Kidney (tissue), 22 donors: ENCODE measurements at places on chromosomes 1 and 21.

DNA sequence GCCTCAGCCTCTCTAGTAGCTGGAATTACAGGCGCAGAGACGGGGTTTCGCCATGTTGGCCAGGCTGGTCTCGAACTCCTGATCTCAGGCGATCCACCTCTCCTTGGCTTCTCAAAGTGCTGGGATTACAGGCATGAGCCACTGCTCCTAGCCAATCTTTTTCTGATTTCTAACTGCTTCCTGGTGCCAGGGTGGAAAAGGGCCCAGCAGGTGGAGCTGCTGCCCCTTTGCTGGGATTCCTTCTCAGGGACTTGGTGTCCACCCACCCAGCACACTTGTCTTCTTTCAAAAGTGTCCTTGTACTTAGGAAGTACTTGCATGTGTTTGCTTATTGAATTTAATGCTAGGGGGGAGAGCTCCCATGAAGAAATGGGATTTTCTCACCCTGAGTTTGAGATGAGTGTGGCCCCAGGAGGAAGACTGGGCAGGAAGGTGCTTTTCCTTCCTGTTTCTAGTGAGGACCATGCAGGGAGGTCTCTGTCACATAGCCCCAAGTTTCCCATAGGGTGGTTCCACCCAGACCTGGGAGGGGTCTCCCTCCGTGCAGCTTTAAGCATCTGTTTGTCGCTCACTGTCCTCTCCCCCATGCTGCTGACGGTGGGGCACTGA lies 14.2 kb downstream of the UTP11 start:
- no peak for DNase-seq

GRCh38 chr1:41322835-41323234 lies 38.4 kb upstream of the FOXO6 start:
- peak; percentile 38 for DNase-seq

DNA sequence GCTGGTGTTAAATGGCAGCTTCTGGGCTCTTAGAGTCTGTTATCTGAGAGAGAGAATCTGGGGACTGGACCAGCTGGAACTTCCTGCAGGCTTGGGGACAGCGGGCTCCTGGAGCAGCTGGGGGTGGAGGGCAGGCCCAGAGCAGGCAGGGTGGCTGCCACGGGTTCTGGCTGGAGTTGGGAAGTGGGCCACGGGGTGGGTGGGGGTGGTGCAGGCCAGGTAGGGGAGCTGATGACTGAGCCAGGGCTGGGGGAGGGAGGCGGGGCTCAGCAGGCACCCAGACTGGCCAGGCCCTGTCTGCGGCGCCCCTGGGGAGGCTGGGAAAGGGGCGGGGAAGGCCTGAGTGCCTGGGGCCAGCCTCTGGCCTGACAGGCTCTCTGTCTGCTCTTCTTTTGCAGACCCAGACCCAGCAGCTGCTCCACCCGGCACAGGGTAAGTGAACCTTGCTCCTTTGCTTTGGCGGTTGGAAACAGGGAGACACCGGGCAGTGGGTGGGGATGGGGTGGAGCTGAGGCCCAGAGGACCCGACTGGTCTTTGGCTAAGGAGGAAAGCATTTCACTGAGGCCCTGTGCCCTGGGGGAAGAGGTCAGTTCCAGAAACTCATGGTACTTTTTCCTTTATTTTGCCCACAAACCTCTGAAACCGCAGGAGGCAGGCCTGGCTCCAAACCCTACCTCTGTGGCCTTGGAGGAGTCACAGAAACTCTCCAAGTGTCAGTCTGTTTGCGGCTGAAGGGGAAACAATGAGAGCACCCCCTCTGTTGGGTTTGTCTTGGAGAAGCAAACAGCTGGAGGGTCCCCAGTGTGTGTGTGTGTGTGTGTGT lies 48.8 kb downstream of the ARHGEF10L start:
- peak; percentile 91 for DNase-seq

DNA sequence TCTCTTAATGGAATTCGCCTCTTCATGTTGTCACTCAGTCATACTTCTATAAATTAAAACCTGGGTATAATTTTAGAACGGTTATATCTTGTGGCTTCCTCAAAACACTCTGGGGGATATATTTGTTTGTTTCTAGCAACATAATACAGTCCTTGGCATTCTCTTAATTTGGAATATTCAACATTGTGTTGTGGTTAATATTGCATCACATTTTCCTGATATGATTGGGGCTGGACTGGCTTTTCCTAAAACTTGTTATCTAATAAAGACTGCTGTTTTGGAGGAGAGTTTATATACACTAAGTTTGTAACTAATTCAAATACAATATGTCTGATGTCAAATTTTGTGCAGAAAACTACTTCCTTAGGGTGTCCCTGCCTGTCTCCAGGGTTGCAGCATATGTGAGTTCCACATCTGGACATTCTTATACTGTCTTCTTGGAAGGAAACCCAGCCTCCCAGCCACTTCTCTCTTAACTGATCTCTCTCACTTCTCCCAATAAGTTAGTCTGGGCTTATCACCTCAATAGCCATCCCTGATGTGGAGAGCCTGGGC lies 892.6 kb downstream of the MRPL39 start:
- no peak for DNase-seq

- DNase-seq = no peak
Measured at GRCh38 chr1:1246577-1247340, at the start of gene C1QTNF12. Gene C1QTNF12, minus strand, starts transcription at chr1:1246722. Its CDS starts 32 bp downstream, at chr1:1246690.

DNA sequence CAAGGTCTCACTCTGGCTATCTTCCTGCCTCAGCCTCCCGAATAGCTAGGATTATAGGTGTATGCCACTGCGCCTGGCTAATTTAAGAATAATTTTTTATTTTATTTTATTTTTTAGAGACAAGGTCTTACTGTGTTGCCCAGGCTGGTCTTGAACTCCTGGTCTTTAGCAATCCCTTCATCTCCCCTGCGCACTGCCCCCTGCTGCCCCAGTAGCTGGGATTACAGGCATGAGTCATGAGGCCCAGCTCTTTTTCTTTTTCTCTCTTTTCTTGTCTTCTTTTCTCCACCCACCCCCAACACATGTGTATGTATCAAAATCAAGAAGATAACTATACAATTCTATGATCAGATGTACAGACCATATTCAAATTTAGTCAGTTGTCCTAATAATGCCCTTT lies 87.2 kb downstream of the PEX14 start:
- no peak for DNase-seq

DNA sequence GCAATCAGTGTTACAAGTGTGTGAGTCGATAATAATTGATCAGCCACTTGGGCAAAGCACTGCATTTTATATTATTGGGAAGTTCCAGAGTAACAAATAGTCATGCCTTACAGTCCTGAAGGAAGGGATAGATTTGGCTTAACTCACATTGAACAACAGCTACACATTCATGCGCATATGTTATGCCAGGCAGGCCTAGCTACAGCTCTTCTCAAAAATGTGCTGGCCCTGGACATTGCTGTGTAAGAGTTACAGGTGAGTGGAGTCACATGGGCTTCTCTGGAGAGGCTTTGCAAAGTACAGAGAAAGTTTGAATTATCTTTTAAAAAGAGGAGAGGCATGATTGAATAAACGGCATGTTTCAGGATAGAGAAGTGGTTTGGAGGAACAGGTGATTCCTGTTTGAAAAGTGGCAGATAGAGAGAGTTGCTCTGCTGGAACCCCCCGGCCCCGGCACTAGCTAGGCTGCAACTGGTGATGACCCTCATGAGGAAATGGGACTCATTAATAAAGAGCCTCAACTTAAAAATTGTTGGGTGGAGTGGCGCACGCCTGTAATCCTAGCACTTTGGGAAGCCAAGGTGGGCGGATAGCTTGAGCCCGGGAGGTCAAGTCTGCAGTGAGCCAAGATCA lies 200.6 kb downstream of the CRB1 start:
- DNase-seq = no peak

DNA sequence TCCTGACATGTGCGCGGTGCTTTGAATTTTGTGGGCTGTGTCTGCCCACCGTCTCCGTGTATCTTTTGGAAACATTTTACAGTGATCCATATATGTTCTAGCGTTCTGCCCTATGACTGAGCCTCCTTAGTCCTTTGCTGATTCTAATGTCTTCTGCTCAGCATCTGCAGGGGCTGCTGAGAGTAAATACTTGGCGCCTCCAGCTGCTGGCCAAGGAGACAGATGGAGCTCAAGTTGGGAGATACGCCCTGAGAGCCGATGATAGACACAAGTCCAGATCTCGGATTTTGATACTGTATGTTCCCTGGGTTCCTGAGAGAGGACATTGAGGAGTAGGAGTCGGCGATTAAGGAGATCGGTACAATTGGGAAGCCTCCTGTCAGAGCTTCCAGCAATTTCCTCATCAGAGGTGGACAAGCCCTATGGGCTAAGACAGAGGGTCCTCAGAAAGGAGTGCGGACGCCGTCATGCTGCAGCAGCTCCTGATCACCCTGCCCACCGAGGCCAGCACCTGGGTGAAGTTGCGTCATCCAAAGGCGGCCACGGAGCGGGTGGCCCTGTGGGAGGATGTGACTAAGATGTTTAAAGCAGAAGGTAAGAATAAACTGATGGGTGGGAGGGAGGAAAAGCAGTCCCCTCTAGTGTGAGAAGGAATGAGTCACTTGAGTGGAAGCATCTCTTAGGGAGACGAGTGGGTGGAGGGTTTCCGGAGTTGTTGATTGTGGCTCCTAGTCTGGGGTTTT lies 390 bp downstream of the ZFP69B start:
- DNase-seq = no peak

- DNase-seq = no peak
Measured at GRCh38 chr1:112298558-112298957, 97.5 kb upstream of the CTTNBP2NL start.

DNA sequence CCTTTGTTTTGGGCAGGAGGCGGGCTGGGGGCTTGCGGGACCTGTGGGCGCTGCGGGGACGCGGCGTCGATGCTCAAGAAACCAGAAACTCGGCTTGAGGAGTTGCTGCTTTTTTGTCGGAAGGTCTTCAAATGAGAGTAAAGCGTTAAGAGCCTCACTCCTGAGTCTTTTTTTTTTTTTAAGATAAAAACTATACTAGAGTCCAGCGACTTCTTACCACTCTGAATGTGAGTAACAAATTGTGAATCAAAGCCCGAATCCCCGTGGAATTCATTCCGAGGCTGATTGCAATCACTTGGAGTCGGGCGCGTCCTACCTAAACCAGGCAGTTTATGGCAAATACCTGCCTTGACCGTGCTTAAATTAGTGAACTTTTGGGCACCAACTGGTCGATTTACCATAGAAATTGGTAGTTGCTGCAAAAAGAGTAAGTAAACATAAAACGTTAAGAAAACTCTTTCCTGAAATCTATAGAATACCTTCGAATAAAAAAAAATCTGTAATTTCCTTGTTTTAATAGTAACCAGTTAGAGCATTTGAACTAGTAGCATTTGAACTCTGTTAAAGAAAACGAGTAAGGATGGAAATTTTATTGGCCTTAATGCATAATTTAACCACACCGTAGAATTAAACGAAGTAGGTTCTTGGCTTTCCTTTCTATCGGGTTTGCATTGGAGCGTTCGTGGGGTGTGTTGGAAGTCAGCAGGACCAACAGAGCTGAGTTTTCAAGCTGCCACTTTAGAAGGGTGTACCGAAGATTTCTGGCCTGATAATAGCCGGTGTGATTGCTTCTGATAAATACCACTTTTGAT lies 769 bp downstream of the GPSM2 start:
- no peak for DNase-seq

GRCh38 chr21:33133892-33134291 lies 64.0 kb downstream of the OLIG1 start:
- no peak for DNase-seq

- peak; percentile 23 for DNase-seq
Measured at GRCh38 chr1:6519491-6519934, 28.0 kb upstream of the PLEKHG5 start.

DNA sequence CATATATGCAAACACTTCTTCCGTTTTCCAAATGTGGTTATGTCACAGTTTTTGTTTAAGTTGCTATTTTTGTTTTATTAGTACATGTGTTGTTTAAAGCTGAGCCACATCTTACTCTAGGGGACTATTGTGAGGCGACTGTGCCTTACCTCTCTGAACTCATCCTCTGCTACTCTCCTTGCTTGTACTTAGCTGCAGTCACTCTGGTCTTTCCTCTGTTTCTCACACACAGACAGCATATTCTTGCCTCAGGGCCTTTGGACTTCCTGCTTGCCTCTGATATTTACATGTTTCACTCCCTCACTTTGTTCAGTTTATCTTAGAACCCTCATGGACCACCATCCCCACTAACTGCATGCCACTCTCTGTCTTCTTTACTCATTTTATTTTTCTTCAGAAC lies 101.1 kb downstream of the MACF1 start:
- DNase-seq = no peak

DNA sequence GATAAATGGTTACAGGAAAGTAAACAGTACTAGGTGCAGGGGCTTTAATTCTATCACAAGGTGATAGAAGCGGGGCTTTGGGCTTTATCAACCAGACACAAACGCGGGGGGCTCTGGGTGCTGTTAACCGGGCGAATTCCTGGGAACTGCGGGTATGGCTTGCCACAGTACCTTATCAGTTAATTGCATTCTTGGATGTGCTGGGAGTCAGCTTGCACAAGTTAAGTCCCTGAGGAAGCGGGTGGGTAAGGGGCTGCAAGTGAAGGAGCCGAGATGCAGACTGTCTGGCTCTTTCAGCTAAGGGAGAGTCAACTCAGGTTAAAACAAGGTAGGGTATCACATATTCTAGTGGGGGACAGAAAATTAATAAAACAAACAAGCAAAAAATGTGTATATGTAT lies 661 bp downstream of the GBP4 start:
- DNase-seq = no peak

DNA sequence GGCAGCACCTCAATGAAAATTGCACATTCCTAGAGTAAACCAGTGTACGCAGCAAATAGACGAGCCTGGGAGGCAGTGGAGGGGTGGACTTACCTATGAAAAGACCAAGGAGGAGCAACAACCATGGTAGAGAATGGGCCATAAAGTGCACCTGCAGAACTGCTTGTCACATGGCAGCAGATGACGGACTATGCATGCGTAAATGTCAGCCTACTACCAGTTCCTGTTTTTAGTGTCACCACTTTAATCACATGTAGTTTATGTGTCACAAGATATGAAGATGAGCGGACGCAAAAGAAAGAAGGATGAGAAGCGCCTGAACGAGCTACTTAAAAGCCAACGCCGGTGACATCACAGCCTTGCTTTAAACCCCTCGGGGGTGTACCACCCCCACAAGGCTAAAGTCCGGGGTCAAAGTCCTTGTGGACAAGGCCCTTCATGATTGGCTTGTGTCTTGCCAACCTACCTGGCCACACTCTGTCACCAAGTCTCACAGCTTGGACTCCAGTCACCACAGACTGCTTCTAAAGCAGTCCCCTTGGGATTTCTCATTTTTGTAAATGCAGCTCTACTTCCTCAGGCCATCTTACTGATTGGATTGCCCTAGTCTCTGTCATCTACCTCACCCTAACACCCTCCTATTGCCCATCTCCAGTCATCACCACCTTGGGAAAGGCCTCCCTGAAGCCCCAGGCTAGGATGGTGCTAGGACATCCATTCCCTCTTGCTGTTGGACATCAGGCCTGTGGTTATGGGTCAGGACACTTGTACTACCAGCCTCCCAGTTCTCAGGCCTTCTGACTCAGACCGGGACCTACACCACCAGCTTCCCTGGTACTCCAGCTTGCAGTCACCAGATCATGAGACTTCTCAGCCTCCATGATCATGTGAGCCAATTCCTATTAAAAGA lies 6.0 kb upstream of the LY9 start:
- DNase-seq = no peak

DNA sequence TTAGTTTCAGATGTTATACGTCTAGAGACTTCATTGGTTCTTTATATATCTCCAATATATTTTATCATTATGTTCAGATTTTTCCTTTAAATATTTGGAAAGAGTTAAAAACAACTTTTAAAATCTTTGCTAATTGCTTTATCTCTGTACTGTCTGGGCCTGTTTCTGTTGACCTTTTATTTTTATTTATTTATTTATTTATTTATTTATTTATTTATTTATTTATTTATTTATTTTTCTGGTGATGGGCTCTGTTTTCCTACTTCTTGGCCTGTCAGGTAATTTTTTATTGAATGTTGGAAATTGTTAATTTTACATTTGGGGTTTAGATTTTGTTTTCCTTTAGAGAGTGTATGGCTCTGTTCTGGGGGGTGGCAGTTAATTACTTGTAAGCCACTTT lies 279.7 kb upstream of the KAZN start:
- no peak for DNase-seq
